ENCODE measurements at places on chromosomes 1 and 21. TPM values are rescaled to one million over a fixed set of nuclear protein-coding genes. Genes with fewer than 3 reads are reported as not detected.

Gene FCAMR
- not detected for total RNA-seq

Gene PKLR
- not detected for total RNA-seq

Gene FCRLB
- 0.29 TPM for total RNA-seq

Gene EPHA10
- total RNA-seq = 2.8 TPM

Gene SRGAP2C
- total RNA-seq = 0.98 TPM

DNA sequence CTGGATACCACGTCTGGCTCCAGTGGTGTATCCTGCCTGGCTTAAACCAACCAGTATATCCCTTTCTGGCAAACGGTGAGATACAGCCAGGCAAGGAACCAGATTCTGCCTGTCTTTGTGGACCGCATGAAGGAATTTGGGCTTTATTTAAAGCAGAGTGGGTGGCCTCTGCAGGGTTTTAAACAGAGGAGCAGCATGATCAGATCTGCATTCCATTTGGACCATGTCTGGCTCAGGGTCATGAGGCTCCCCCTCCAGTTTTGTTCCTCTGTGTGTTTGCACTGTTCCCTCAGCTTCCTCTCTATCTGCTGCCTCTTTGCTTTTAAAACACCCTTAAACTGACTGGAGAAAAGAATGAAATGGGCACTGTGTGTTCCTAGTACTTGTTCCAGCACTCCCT is 195.0 kb downstream of the GIPC2 start:
- H3K4me1 ChIP-seq = peaks cover 8% of the 10 kb centered on the region
- H3K27me3 ChIP-seq = no peaks in the 10 kb centered on the region
- no peak for DNase-seq
- H3K36me3 ChIP-seq = no peaks in the 10 kb centered on the region

- H3K27me3 ChIP-seq = no peaks in the 10 kb centered on the region
- H3K36me3 ChIP-seq = peaks cover 4% of the 10 kb centered on the region
Measured at GRCh38 chr1:11802973-11803885, 2.5 kb downstream of the MTHFR start.

DNA sequence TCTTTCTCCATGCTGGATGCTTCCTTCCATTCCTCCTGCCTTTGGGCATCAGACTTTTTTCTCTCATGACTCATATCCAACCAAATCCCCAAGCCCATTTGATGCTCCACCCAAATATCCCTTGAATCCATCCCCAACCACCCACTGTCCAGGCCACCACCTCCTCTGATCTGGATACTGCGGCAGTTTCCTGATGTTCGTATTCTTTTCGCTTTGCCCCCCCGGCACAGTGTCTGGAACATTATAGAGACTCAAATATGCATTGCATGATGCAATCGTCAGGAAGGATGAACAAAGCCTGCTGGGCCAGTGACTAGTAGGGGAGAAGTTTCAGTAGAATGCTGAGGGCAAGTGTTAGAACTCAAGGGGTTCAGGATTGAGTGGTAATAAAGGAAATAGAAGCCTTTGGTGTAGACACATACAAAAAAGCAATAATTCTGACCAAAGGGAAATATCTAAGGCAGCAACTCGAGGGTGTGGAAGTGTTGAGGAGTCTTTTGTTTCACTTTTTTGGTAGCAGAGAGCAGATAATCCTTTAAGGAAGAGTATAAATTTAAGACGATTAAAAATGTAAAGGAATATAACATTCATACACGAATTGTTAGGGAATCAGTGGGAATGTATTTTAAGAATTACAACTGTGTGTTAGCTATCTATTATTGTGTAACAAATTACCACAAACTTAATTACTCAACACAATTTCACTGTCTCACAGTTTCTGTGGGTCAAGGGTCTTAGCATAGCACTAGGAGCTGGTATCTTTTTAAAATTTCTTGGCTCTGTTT is 7.5 kb downstream of the S100A11 start:
- H3K4me3 ChIP-seq = no peak overlapping the region
- no peaks in the 10 kb centered on the region for H3K27me3 ChIP-seq
- no peak for DNase-seq

- H3K27me3 ChIP-seq = no peaks in the 10 kb centered on the region
- no peak overlapping the region for H3K4me3 ChIP-seq
- no peak for DNase-seq
Measured at GRCh38 chr21:45295576-45296365, 8.1 kb upstream of the POFUT2 start.

DNA sequence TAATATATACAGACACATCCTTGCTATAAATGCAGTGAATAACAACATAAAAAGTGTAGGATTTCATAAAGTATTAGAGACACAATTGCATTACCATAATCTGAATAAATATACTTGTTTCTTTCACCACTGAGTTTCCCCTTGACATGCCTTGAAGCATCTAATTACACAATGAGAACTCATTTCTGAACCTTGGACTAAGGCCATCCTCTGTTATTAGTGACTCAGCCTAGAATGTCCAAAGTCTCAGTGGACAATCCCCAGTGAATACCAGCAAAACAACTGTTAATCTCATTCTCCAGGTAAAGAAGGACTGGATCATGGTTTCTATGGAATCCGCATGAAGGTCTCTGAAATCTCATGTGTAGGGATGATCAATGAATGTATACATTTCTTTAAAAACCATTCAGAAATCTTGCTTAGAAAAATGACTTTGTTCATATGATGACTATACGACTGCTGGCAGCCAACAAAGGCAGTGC is at the start of gene OR2L5:
OR2L5 (plus strand) TSS at position 432 of the 482 bp plus-strand sequence. CDS start 8,288 bp downstream, outside the sequence.
- H3K27ac ChIP-seq = no peak within 1 kb of the TSS
- no peaks in the 10 kb centered on the region for H3K36me3 ChIP-seq
- H3K4me1 ChIP-seq = no peaks in the 10 kb centered on the region
- H3K4me3 ChIP-seq = no peak within 1 kb of the TSS
- DNase-seq = no peak
- no peaks in the 10 kb centered on the region for H3K27me3 ChIP-seq

DNA sequence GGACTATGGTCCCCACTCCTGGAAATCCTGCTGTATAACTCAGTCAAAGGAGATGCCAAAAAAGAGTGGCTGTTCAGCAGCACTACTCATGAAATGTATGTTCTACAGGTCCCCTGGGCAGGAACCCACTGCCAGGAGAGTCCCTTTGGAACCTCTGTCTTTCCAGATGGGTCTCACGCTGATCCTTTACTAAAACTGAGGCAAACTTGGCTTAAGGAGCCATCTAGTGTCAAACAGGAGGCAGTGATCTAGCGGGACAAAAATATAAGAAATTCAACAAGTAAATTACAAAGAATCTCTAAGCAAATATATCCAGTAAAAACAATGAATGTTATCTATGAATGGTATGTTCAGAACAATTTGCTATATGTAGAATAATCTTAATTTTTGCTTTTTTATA is 80.5 kb upstream of the PRMT6 start:
- no peak overlapping the region for H3K27ac ChIP-seq
- no peaks in the 10 kb centered on the region for H3K4me1 ChIP-seq
- DNase-seq = no peak
- no peaks in the 10 kb centered on the region for H3K27me3 ChIP-seq
- no peaks in the 10 kb centered on the region for H3K36me3 ChIP-seq
- H3K4me3 ChIP-seq = no peak overlapping the region

GRCh38 chr1:220137019-220137786 is 43.3 kb downstream of the IARS2 start:
- H3K4me1 ChIP-seq = no peaks in the 10 kb centered on the region
- no peak for DNase-seq
- H3K27me3 ChIP-seq = no peaks in the 10 kb centered on the region
- H3K4me3 ChIP-seq = no peak overlapping the region

- H3K36me3 ChIP-seq = no peaks in the 10 kb centered on the region
- no peaks in the 10 kb centered on the region for H3K4me1 ChIP-seq
- no peak overlapping the region for H3K4me3 ChIP-seq
- no peak overlapping the region for H3K27ac ChIP-seq
Measured at GRCh38 chr1:45230537-45230936, 24.1 kb upstream of the ZSWIM5 start.

DNA sequence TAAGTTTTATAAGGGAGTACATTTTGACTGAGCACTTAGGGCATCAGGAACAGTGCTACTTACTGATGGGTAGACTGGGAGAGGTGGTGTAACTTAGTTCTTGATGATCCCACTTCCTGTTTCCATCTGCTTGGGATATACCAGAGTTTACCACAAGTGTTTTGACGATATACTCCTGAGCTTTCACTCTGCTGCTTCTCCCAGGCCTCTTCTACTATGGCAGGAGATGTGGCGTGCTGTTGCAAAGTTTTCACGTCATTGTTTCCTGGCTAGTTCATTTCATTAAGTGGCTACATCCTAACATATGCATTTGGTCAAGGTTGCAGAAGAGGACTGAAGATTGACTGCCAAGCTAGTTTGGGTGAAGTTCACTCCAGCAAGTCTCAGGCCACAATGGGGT is 41.3 kb upstream of the LAMC2 start:
- H3K36me3 ChIP-seq = no peaks in the 10 kb centered on the region
- no peak overlapping the region for H3K4me3 ChIP-seq
- no peak overlapping the region for H3K27ac ChIP-seq
- H3K4me1 ChIP-seq = peaks cover 11% of the 10 kb centered on the region
- no peak for DNase-seq

- H3K36me3 ChIP-seq = no peaks in the 10 kb centered on the region
- no peak for DNase-seq
- H3K27me3 ChIP-seq = no peaks in the 10 kb centered on the region
- 0 out of 2 replicates have a peak, but pooled peaks cover 5% of the 10 kb centered on the region for H3K4me1 ChIP-seq
- no peak overlapping the region for H3K27ac ChIP-seq
Measured at GRCh38 chr1:44408632-44409602, 3.9 kb downstream of the RNF220 start.

- H3K4me1 ChIP-seq = no peaks in the 10 kb centered on the region
Measured at GRCh38 chr1:36729716-36730510, 247.2 kb upstream of the CSF3R start.

DNA sequence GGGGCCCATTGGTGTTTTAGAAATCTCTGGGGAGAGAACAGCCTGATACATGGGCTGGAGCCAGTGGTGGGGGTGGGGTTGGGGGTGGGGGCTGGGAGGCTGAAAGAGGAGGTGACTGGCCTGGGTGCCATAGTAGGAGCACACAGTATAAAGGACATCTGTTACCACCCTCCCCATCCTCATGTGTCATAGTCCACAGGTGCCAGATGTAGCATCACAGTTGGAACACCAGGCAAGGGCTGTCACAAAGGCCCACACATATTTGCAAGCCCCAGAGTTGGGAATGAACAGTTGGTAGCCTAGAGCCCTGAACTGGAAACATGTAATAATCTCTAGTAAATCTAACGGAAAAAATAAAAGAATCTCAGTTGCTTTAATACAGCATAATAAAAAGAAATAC is 55.1 kb upstream of the CR2 start:
- no peaks in the 10 kb centered on the region for H3K27me3 ChIP-seq
- no peaks in the 10 kb centered on the region for H3K36me3 ChIP-seq
- H3K4me1 ChIP-seq = peaks cover 11% of the 10 kb centered on the region
- no peak overlapping the region for H3K4me3 ChIP-seq
- H3K27ac ChIP-seq = no peak overlapping the region
- DNase-seq = no peak

- H3K27ac ChIP-seq = peak overlapping the region; percentile 75
- peaks cover 23% of the 10 kb centered on the region for H3K4me1 ChIP-seq
Measured at GRCh38 chr21:43719748-43720538, 1.0 kb downstream of the PDXK start.

DNA sequence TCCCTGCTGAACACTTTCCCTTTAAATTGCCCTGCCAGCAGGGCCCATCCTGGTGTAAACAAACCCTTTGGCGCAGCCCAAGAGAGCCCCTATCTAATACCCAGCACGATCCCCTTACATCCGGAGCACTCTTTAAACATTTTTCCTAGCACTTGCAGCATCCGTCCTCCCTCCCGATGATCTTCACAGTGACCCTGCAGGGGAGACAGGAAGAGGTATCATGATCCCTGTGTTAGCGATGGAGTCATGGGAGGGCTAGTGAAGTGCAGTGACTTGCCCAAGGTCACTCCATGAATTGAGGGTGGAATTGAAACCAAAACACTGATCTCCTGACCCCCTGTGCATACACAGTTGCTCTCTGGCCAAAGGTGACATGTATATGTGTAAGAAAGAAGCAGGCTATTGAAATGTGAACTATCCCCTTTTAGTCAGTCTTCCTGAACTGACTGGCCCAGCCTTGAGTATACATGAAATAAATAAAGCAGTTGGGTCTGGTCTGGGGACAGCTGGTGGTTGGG is 9.8 kb upstream of the KCNQ4 start:
- H3K27me3 ChIP-seq = no peaks in the 10 kb centered on the region
- DNase-seq = no peak
- no peaks in the 10 kb centered on the region for H3K4me1 ChIP-seq
- H3K27ac ChIP-seq = no peak overlapping the region
- H3K4me3 ChIP-seq = no peak overlapping the region
- no peaks in the 10 kb centered on the region for H3K36me3 ChIP-seq

DNA sequence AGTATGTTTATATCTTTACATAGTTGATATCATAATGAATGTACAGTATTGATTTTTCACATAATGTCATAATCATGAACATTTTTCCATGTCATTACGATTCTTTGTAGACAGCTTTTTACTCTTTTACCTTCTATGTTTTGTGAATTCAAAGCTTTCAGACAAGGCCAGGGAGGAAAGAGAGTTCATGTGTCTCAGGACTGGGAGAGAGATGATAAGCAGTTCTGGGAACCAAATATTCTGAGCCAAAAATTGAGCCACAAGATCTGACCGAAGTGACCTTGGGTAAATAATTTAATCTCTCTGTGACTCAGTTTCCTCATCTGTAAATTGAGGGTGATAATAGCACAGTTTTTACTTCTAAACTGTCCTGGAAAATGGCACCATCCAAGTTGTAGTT is 31.8 kb downstream of the CSF1 start:
- no peak overlapping the region for H3K4me3 ChIP-seq
- no peak overlapping the region for H3K27ac ChIP-seq
- H3K27me3 ChIP-seq = no peaks in the 10 kb centered on the region
- no peaks in the 10 kb centered on the region for H3K36me3 ChIP-seq
- DNase-seq = no peak
- H3K4me1 ChIP-seq = peaks cover 6% of the 10 kb centered on the region

GRCh38 chr1:228723287-228723686 is 12.0 kb upstream of the RHOU start:
- DNase-seq = no peak
- H3K27ac ChIP-seq = no peak overlapping the region
- H3K4me3 ChIP-seq = no peak overlapping the region
- H3K36me3 ChIP-seq = no peaks in the 10 kb centered on the region
- no peaks in the 10 kb centered on the region for H3K27me3 ChIP-seq

GRCh38 chr1:208183977-208184911 is 59.9 kb downstream of the PLXNA2 start:
- H3K4me3 ChIP-seq = no peak overlapping the region
- H3K4me1 ChIP-seq = peaks cover 59% of the 10 kb centered on the region
- no peaks in the 10 kb centered on the region for H3K27me3 ChIP-seq
- no peaks in the 10 kb centered on the region for H3K36me3 ChIP-seq

- H3K4me1 ChIP-seq = peaks cover 14% of the 10 kb centered on the region
- no peak overlapping the region for H3K27ac ChIP-seq
- no peaks in the 10 kb centered on the region for H3K36me3 ChIP-seq
- no peak for DNase-seq
- no peak overlapping the region for H3K4me3 ChIP-seq
- H3K27me3 ChIP-seq = no peaks in the 10 kb centered on the region
Measured at GRCh38 chr1:209607102-209607794, 23.7 kb downstream of the CAMK1G start.

DNA sequence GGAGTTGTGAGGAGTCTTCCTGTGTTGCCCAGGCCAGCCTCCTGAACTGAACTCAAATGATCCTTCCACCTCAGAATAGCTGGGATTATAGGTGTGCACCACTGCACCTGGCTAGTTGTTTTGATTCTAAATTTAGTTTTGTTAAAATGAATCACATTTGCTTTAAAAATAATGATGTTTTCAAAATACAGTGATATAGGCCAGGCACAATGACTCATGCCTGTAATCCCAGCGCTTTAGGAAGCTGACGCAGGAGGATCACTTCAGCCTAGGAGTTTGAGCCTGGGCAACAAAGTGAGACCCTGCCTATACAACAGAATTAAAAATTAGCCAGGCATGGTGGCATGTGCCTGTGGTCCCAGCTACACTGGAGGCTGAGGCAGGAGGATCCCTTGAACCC is 24.3 kb downstream of the RTCA start:
- no peaks in the 10 kb centered on the region for H3K27me3 ChIP-seq
- DNase-seq = no peak
- no peaks in the 10 kb centered on the region for H3K4me1 ChIP-seq
- no peak overlapping the region for H3K4me3 ChIP-seq
